Kidney tubule cell (primary cell): ENCODE measurements at places on chromosomes 2 and 18.

GRCh38 chr2:119009110-119009509 is 67.1 kb downstream of the MARCO start:
- no peak for DNase-seq

- DNase-seq, result no peak
These were observed 74.5 kb downstream of the AP1S3 start for GRCh38 chr2:223762853-223763252.

- DNase-seq, result no peak
These were observed 182.5 kb downstream of the TMX3 start for GRCh38 chr18:68532328-68532885.

DNA sequence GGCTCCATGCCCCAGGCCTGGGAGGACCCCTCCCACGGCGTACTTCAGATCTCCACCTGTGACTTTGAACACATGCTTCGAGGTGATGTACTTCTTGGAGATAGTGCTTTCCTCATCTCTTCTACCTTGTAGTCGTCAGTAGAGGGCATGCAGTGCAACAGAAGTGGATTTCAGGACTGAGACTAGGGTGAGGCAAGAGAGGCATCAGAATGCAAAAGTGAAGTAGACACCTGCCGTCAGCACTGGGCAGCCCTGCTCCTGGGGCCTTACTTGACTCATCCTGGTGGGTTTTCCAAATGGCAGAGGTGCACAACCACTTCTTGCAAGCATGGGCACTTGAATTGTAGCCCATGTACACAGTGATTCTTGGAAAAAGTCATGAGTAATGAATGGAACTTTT is 258.8 kb downstream of the NEDD4L start:
- DNase-seq, result no peak

DNA sequence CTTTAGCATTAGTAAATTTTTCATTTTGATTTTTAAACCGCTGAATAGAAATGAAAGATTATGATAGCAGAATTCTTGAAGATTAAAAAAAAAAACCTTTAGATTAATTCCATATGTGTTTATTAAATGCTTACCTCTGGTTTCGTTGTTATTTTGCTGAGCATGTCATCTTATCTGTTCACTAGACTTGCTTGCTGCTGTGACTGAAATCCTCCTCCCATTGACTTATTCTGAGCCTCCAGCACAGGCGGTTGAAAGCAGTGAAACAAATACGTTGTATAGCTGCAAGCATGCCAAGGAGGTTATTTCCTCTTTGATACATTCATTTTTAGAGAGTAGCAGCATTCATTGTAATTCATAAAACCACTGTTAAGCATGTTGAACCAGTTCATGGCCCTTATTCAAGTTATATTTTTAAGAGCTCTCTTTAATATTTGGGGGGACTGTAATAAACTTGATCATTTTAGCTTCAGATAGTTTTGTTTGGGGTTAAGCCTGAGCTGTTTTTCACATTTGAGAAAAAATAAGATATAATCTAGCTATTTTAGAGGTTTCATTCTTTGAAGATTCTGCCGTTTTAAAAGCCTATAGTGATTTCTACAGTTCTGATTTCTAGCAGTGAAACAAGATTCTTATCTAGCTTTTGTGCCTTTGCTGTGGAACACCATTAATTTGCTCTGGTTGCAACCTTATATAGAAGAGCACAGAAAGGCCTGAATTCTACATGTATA is at the start of gene HTR2B:
Gene HTR2B, minus strand, starts transcription at position 205 of the 731 bp plus-strand sequence. CDS start 1,278 bp downstream, outside the sequence.
- DNase-seq, result no peak
